ENCODE measurements at places on chromosomes 11 and 22.

DNA sequence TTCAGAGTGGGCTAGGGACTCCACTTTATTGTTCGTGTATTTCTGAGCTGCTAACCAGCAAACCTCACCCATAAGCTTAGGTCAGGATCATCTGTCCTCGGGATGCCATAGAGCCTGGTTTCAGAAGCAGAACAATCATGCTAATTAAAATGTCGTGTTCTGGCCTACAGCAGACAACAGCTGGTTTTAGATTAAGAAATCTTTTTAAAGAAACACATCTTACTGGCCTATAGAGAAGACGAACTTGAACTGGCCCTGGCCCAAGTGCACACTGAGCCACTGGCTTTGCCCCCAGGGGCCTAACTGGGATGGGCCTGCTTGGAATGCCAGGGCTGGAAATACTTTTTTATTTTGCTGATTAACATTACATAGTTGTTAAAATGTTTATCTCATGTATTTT lies 63.2 kb downstream of the ALX4 start:
- peaks cover 13% of the 10 kb centered on the region for H3K36me3 ChIP-seq
- H3K27me3 ChIP-seq = no peaks in the 10 kb centered on the region
- no peak for DNase-seq
- no peak overlapping the region for H3K27ac ChIP-seq
- no peak overlapping the region for H3K4me3 ChIP-seq

DNA sequence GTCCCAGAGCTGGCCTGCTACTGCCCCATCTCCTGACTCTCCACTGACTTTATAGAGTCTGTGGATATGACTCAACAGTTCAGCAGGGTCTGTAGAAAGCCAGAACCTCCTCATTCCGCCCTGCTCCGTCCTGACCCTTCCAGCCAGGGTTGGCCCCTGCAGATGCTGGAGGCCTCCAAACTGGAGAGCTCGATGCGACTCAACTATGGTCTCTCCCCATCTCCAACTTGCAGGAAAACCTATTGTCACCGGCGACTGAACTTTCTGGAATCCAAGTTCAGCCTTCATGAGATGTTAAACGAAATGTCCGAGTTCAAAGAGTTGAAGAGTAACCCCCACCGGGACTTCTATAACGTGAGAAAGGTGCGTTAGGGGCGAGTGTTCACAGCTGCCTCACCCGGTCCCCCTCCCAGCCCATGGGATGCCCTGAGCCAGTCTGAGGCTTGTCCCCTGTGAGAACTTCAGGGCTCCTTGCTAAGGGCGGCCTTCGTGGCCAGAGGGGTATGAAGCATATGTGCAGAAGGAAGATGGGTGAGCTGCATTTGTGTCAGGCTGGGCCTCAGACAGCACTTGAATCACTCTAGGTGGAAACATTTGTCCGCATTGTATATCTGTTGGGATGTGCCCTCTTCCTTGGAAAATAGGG lies 32.1 kb downstream of the AMPD3 start:
- no peaks in the 10 kb centered on the region for H3K27me3 ChIP-seq
- H3K4me3 ChIP-seq = no peak overlapping the region
- no peak overlapping the region for H3K27ac ChIP-seq
- H3K36me3 ChIP-seq = peaks cover 30% of the 10 kb centered on the region
- no peak for DNase-seq

- H3K27me3 ChIP-seq = no peaks in the 10 kb centered on the region
- H3K4me3 ChIP-seq = no peak overlapping the region
- H3K27ac ChIP-seq = no peak overlapping the region
- no peaks in the 10 kb centered on the region for H3K4me1 ChIP-seq
- DNase-seq = no peak
- no peaks in the 10 kb centered on the region for H3K36me3 ChIP-seq
Observed at GRCh38 chr22:47280301-47280700, 517.9 kb downstream of the TBC1D22A start.

DNA sequence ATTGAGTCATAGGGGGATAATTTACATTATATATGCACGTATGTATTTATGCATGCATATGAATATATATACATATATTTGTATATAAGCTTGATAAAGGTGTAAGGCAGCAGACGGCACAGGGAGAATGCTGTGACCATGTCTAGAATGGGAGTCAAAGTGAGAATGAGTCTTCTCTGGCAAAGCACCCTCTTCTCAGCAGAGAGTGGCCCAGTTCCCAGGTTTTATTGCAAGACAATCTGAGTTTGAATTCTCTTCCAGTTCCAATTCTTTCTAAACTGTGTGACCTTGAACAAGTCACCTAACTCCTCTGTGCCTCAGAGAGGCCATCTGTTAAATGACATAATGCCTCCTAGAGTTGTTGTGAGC lies 13.8 kb downstream of the EHF start:
- no peaks in the 10 kb centered on the region for H3K36me3 ChIP-seq
- DNase-seq = no peak
- H3K27ac ChIP-seq = no peak overlapping the region
- peaks cover 29% of the 10 kb centered on the region for H3K27me3 ChIP-seq

DNA sequence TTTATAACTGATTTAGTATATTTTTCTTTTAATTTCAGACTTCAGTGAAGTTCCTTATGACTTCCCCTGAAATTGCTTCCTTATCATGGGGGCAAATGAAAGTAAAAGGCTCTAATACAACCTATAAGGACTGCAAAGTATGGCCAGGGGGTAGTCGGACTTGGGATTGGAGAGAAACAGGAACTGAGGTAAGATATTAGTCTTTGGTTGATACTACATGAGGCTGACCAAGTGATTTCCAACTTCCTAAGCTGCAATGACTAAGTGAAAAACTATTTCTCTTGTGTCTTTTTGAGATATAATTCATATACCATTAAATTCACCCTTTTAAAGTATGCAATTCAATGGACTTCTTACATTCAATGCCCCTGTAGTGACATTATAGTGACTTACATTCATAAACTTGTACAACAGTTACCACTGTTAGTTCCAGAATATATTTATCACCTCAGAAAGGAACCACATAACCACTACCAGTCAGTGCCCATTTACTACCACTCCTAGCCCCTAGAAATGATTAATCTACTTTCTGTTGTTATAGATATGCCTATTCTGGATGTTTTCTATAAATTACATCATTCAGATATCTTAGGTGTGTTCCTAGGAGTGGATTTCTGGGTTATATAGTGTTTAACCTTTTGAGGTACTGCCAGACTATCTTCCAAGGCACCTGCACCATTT lies 21.6 kb downstream of the AAMDC start:
- peaks cover 27% of the 10 kb centered on the region for H3K36me3 ChIP-seq
- no peak for DNase-seq
- no peak overlapping the region for H3K27ac ChIP-seq
- no peaks in the 10 kb centered on the region for H3K27me3 ChIP-seq
- no peaks in the 10 kb centered on the region for H3K4me1 ChIP-seq

- H3K36me3 ChIP-seq = no peaks in the 10 kb centered on the region
- H3K27ac ChIP-seq = no peak overlapping the region
- H3K4me3 ChIP-seq = peak overlapping the region; percentile 81
- peaks cover 3% of the 10 kb centered on the region for H3K27me3 ChIP-seq
- DNase-seq = no peak
- peaks cover 12% of the 10 kb centered on the region for H3K4me1 ChIP-seq
Observed at GRCh38 chr22:46012881-46013281, 35.9 kb upstream of the WNT7B start.

DNA sequence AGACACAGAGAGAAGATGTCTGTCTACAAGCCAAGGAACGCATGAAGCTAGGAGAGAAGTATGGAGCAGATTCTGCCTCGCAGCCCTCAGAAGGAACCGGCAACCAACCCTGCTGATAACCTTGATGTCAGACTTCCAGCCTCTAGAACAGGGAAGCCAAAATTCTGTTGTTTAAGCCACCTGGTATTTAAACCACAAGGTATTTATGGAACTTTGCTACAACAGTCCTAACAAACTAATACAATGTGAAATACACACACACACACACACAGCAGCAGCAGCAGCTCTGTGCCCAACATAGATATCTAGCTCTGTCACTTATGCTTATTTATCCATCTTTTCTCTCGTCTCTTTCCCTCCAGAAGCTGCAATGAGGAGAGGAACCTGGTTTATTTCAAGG lies 400.0 kb downstream of the ETS1 start:
- H3K27me3 ChIP-seq = no peaks in the 10 kb centered on the region
- no peak overlapping the region for H3K4me3 ChIP-seq
- no peaks in the 10 kb centered on the region for H3K36me3 ChIP-seq
- no peak for DNase-seq

- H3K4me1 ChIP-seq = peaks cover 27% of the 10 kb centered on the region
- no peaks in the 10 kb centered on the region for H3K36me3 ChIP-seq
- H3K27ac ChIP-seq = no peak overlapping the region
Observed at GRCh38 chr11:12165237-12165875, 55.0 kb downstream of the MICAL2 start.

DNA sequence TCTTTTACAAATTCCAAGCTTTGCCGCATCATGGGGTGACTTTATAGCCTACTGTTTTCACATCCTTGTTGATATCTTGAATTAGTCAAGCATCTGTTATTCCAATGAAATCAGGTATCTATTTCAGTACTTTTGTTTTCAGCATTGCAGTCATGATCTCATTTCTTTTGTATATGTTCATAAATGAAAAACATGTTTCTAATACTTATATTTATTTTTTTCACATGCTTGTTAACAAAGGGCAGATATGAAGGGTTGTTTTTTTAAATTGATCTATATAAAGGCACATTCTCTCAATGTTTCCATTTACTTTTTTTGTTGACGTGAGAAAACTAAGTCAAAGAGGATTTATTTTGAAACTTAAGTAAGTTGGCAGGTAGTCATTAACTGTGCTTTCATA lies 964.8 kb downstream of the JRKL start:
- no peaks in the 10 kb centered on the region for H3K4me1 ChIP-seq
- H3K27ac ChIP-seq = no peak overlapping the region
- H3K4me3 ChIP-seq = no peak overlapping the region
- no peak for DNase-seq
- no peaks in the 10 kb centered on the region for H3K27me3 ChIP-seq
- H3K36me3 ChIP-seq = no peaks in the 10 kb centered on the region

- peaks cover 49% of the 10 kb centered on the region for H3K36me3 ChIP-seq
- no peaks in the 10 kb centered on the region for H3K27me3 ChIP-seq
- DNase-seq = no peak
- H3K4me3 ChIP-seq = peak overlapping the region; percentile 97
- H3K4me1 ChIP-seq = peaks cover 42% of the 10 kb centered on the region
Observed at GRCh38 chr22:50523806-50524675, 1.4 kb downstream of the SCO2 start.

DNA sequence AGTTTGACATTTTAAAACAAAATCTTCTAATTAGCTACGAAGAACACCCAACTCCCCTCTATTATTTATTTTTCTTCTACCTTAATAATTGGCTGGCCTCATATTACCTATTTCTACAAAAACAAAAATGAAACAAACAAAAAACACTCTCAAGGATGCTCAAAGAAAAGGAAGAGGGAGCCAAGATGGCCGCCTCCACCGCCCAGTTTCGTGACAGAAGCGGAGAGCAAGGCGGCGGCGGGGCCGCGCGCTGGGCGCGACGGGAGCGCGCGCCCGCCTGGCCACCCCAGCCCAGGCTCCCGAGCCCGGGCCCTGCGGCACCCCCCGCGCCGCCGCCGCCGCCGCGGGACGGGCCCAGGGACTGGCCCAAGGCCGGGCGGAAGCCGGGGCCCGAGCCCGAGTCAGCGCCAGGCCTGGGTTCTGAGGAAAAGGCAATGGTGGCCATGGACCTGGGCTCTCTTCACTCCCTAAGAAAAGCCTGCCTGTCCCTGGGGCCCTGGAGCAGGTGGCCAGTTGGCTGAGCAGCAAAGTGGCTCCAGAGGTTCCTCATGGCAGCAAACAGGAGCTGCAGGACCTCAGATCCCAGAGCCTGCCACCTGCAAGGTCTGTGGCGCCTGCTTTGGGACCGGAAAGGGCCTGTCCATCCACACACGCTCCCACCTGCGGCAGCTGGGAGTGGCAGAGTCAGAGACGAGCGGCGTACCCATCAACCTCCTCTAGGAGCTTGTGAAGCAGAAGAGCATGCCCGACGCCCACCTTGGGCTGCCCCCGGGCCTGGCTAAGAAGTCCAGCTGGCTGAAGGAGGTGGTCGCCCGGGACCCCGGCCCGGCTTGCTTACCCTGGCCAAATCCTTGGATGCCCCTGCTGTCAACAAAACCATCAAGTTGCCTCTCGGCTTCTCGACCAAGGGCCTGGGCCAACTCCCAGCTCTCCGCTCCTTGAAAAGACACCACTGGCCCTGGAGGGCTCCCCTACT lies 543.2 kb upstream of the CCDC179 start:
- H3K4me3 ChIP-seq = no peak overlapping the region
- H3K36me3 ChIP-seq = no peaks in the 10 kb centered on the region
- DNase-seq = no peak
- no peak overlapping the region for H3K27ac ChIP-seq

DNA sequence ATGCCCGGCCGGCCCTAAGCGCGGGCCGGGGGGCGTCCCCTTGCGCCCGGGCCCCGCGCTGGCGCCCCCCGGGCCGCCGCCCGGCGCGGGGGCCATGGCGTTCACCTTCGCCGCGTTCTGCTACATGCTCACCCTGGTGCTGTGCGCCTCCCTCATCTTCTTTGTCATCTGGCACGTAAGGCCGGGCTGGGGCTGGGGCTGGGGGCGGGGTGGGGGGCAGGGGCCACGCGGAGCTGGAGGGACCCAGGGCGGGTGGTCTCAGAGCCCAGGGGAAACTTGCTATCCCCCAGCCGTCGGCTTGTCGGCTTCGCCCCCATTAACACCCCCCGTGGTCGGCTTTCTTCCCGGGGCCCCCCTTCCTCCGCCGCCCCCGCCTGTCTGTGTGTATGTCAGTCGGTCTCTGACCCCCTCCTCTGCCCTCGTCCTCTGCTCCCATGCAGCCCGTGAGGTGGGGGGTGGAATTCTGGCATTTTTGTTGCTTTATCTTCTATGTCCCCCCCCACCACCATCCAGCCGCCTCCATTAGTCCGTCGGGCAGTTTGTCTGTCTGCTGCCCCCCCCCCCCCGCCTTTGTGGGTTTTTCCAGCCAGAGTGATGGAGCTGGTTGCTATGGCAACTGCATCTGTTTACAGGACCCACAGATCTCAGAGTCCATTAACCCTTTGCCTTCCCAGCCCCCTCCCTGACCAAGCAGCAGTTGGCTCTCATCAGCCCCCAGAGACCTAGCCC lies 552 bp downstream of the CNIH2 start:
- peak overlapping the region; percentile 43 for H3K4me3 ChIP-seq
- H3K36me3 ChIP-seq = peaks cover 21% of the 10 kb centered on the region
- H3K27ac ChIP-seq = peak overlapping the region; percentile 20
- H3K27me3 ChIP-seq = peaks cover 7% of the 10 kb centered on the region
- H3K4me1 ChIP-seq = peaks cover 42% of the 10 kb centered on the region

GRCh38 chr11:76724171-76724768 lies 53.7 kb upstream of the LRRC32 start:
- H3K36me3 ChIP-seq = no peaks in the 10 kb centered on the region
- H3K27me3 ChIP-seq = peaks cover 16% of the 10 kb centered on the region
- DNase-seq = no peak

GRCh38 chr11:115157247-115157646 lies 347.0 kb downstream of the CADM1 start:
- no peaks in the 10 kb centered on the region for H3K27me3 ChIP-seq
- DNase-seq = no peak
- H3K27ac ChIP-seq = no peak overlapping the region
- no peaks in the 10 kb centered on the region for H3K4me1 ChIP-seq
- no peaks in the 10 kb centered on the region for H3K36me3 ChIP-seq

DNA sequence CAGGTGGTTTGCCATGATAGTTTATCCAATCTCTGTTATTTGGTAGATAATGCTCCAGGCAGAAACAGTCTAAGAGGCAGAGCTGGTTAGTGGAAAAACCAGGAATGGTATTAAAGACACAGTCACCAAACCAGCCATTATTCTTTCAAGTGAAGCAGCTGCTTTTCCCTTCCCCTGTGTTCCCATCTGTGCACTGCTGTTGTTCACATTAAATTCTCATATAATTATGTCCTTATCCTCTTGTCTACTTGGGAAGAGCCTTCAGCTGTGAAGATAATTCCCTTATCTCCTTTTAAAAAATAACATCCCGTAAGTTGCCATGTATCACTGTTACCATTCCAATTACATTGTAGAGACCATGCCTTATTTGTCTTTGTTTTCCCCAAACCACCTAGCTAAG lies 5.2 kb upstream of the TBCEL start:
- H3K36me3 ChIP-seq = no peaks in the 10 kb centered on the region
- no peaks in the 10 kb centered on the region for H3K4me1 ChIP-seq
- H3K27me3 ChIP-seq = peaks cover 19% of the 10 kb centered on the region
- no peak overlapping the region for H3K27ac ChIP-seq
- no peak overlapping the region for H3K4me3 ChIP-seq

All from activated CD8-positive, alpha-beta T cell treated with anti-CD3 and anti-CD28 coated beads, Interleukin-2, amount 10 ng/mL, durations not matched to agents 7 days and 5 days (primary cell).